ENCODE measurements at places on chromosomes 2 and 18.

DNA sequence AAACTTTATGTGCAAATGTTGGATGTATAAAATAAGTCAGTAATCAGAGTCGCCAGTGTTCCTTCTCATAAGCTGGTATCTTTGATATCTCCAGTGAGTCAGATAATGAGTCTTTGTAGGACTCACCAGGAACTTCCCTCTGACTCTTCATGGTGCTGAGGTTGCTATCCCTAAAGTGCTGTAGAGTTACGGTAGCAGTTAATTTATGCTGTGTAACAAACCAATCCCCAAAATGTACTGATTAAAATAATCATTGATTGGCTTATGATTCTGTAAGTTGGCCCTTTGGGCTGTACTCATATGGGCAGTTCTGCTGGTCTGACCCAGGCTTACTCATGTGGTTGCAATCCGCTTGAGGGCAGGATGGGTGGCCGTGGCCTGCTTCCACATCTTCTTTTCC is 43.8 kb downstream of the MAIP1 start:
- DNase-seq, result no peak

- DNase-seq, result no peak
These were observed 238.0 kb upstream of the SLC39A10 start for GRCh38 chr2:195419033-195419432.

DNA sequence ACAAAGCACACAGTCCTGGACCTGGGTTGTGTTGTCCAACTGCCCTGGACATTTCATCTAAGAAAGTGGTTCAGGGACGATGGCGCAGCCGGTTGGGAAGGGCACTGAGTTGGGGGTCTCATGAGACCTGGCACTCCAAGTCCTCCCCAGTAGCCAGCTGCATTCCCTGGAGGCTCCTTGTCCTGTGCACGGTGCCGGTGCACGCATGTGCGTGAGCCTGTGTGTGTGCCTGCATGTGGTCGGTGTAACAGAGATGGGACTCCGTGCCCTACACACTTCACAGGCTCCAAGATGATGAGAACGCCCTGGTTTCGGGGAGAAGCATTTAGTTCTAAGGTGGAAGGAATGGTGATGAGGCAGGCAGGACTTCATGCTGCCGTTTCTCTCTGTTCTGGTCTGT is 124.9 kb upstream of the PXDN start:
- no peak for DNase-seq

- DNase-seq, result no peak
These were observed 104.1 kb downstream of the DLGAP1 start for GRCh38 chr18:4351005-4351404.

GRCh38 chr2:104052356-104052755 is 801.6 kb upstream of the POU3F3 start:
- no peak for DNase-seq

GRCh38 chr2:73020657-73021370 is 50.7 kb downstream of the SFXN5 start:
- no peak for DNase-seq

GRCh38 chr2:154459286-154459685 is 239.2 kb upstream of the KCNJ3 start:
- DNase-seq, result no peak

DNA sequence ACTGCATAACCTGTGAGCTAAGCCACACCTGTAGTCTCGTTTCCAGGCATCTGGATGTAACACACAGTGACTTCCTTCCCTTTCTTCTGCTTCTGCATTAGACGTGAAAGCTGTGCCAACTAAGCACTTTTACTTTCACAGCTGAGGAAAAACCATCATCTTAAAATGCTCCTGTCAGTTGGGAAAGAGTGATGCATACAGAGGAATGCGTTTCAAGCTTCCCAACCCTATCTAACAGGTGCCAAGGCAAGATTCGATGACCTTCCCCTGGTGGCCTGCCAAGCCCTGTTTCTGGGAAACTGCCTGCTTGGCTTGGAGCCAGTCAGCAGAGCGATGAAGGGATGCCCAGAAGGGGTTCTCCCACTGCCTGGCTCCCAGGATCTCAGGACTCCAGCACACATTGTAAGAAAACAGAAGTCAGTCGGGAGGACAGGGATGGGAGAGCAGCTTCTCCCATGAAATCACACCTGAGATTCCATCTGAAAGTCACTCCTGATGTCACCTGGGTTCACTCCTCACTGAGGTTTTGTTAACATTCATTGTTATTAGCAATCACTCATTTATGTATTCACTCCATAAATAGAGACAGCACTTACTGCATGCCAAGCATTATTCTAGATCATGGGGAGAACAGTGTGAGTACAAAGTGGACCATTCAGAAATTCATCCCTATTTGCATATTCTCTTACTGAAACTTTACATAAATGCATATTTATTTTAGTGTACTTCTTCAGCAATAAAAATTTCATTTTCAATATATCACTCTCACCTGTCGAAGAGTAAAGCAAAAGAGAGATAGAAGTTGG is 64.1 kb downstream of the DTNA start:
- no peak for DNase-seq

GRCh38 chr2:26172871-26173775 is at the start of gene GAREM2:
TSS of gene GAREM2 (plus strand) at chr2:26173088. CDS start at chr2:26173221, 133 bp downstream.
- peak; percentile 38 for DNase-seq

- no peak for DNase-seq
These were observed 52.1 kb downstream of the LRRTM4 start for GRCh38 chr2:77470096-77470495.

DNA sequence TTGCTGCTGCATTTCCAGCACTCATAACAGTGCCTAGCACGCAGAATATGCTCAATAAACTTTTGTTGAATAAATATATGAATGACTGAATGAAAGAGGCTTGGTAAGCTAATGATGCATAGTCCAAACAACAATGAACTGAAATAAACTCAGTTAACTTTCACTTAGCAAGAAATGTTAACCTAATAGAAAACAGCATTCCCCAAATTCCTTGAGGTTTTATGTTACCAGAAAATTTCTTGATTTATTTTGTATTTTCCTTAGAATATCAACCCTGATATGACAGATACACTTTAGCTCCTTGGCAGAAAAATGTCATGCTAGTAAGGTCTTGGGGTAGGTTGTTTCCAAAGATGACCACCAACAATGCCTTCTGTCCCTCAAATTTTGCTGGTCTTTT is 217.4 kb downstream of the KCNE4 start:
- DNase-seq, result no peak

GRCh38 chr18:69763002-69763401 is 184.7 kb downstream of the CD226 start:
- DNase-seq, result no peak

DNA sequence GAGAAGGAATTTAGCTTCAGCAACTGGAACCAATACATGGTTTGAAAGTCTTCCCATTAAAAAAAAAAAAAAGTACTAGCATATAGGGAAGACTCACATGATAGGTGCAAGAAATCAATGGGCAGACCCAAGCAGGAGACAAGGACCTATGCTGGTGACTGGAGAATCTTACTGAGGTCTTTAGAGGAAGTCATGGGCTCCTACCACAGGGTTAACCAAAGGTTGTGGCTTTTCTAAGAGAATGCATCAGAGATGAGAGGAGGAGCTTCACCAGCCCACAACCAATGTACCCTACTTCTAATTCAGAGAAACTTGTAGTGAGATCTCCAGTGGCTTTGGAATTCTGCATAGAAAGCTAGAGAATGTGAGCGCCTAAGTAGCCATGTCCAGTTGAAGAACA is 207.4 kb downstream of the NCKAP5 start:
- DNase-seq, result no peak

GRCh38 chr2:52970642-52971041 is 797.0 kb upstream of the CHAC2 start:
- no peak for DNase-seq

- DNase-seq, result no peak
These were observed 195.1 kb downstream of the LPIN1 start for GRCh38 chr2:11941201-11942177.

GRCh38 chr2:231383416-231384108 is 11.9 kb upstream of the B3GNT7 start:
- DNase-seq, result no peak

DNA sequence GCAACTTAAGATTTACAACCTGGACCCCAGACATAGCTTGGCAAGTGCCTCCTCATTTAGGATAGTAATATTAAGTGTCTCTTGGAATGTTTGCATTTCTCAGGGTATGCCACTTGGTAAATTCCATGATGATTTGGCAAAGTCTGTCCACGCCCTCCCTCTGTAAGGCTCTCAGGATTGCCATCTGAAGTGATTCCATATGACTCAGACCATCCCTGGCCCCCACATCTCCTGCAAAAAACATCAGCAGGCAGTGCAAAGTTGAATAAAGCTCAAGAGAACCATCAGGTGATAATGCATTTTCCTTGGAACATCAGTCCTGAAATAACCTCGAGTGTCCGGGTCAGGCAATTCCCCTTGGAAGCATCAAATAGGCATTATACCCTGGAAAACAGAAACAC is 27.1 kb upstream of the PIEZO2 start:
- DNase-seq, result no peak

- no peak for DNase-seq
These were observed 2.9 kb downstream of the IL18R1 start for GRCh38 chr2:102358496-102358895.

GRCh38 chr18:79468119-79468789 is 72.5 kb downstream of the NFATC1 start:
- DNase-seq, result no peak

GRCh38 chr2:176490061-176490861 is 221.0 kb downstream of the MTX2 start:
- no peak for DNase-seq

DNA sequence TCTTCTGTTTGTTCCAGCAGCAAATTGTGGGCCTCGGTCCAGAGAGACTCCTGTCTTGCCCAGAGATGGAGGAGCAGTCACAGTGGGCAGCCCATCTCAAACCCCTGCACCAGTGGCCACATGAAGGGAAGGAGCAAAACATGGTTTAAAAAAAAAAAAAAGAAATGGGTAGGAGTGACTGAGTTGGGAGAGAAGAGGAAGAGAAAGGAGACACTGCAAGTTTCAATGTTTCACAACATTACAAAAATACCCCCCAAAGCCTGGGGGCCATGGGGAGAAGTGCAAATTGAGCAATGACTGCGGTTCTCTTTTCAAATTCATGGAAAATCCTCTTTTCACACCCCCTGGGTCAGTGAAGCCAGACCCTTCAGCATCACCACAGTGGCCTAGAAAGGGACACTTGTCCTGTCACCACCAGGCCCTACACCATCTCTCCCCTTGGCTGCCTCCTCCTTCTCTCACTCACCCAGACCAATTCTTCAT is 117.1 kb downstream of the ZFP36L2 start:
- no peak for DNase-seq

DNA sequence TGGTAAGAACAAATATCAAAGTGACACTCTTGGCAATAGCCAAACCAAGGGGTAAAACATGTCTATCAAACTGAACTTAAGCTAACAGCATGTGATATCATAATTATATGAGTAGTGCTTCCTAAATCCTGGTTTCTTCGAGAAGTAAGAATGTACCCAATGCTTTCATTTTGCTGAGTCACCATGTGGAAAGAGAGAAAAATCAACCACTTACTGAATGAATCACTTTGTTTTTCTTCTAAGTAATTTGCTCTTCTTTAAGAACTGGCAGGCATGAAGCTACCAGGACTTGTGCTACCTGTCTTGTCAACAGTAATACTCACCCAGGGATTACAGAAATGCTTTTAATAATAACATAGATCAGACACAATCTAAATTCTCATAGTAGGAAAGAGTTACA is 19.0 kb upstream of the DUSP19 start:
- peak; percentile 51 for DNase-seq
